ENCODE measurements at places on chromosomes 16 and 17.

DNA sequence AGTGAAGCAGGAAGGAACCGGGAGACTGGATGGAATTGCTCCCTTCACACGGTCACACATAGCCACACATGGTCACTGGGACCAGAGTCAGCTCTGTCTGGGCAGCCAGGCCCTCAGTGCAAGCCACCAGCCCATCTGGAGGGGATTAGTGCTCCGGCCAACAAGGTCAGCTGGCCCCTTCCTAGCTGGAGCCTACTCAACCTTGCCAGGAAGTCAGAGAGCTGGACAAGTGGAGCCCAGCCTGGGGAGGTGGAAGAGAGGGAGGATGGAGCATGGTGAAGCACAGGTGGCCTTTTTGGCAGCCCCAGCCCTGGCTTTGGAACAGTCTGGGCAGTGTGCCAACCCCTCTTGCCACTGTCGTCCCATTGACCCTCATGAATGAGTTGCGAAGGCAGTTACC lies 3.7 kb upstream of the CACNA1G start:
- DNase-seq = no peak

- no peak for DNase-seq
Measured at GRCh38 chr17:31078290-31078689, 16.5 kb upstream of the NF1 start.

DNA sequence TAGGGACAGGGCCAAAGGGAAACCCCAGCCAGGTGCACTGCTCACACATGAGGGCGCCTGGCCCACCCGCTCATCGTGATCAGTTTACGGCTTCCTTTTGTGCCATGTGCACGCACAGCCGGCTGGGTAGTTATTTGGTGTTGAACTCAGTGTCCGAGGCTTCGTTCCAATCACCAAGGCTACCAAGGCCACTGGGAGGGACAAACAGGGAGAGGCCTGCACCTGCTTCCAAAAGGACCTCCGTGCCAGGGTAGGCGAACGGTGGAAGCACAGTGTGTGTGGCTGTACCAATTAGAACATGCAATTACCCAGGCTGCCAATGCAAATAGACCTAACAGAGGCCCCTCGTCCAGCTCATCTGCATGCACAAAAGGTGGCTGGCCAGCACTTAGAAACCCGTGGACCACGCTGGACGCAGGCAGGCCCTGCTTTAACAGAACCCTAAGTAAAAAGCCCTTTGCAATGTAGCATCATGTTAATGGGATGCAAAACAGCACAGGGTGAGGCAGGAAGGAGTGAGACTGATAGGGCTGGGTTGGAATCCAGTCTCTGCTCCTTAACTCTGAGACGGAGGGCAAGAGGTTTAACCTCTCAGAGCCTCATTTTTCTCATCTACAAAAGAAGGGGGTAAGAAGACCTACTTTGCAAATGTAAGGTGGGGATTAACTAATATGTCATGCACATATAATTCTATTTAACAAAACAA lies 204.0 kb downstream of the XYLT1 start:
- DNase-seq = no peak

- no peak for DNase-seq
Measured at GRCh38 chr16:12220766-12221165, 244.2 kb downstream of the SNX29 start.

GRCh38 chr16:12661656-12662172 lies 142.0 kb downstream of the CPPED1 start:
- DNase-seq = no peak

GRCh38 chr16:87930456-87930855 lies 5.9 kb downstream of the CA5A start:
- DNase-seq = no peak

DNA sequence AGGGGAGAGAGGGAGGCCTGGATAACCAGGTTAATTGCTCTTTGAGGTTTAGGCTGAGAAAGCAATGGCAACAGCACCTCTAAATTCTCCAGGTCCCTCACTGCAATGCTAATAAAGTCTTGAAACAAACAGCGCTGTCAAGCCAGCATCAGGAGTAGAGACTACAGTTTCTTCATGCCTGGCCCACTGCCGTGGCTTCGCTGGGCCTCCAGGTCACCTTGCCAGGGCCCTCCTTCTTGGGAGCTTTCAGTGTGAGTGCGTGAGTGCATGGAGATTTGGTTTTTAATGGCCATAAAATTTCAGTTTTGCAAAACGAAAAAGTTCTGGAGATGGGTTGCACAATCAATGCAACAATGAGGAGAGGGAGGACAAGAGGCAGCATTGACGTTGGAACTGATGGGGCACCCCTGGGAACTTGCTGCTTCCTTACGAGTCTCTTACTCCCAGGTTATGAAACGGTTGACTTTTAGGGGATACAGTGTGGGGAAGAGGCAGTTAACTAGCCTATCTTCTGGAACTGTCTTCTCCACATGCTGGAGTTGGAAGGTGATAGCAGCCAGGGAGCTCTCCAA lies 229.4 kb downstream of the XYLT1 start:
- no peak for DNase-seq

DNA sequence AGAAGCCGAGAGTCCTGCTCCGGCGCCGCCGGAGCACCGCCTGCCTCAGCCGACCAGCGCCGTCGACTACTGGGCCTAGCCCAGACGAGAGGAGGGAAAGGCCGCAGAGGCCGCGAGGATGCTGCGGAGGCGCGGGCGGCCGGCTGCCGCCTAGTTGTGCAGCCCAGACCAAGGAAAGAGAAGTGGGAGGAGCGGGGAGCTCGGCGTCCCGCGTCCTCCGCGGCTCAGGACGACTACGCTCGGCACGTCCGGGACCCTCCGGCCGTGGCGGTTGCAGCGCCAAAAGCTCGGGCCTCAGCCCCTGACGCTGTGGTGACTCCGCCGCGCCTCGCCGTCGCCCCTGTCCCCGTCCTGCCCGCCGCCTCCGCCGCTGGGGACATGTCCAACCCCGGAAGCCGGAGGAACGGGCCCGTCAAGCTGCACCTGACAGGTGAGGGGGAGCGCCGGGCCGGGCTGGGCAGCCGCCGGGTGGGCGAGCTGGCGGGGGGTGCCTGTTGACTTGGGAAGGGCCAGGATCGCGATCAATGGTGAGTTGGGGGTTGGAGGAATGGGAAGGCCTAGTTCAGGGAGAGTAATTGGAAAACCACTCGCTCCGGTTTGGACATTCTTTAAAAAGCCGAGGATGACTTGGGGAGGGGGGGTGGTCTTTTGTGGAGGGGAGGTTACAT lies 37.7 kb downstream of the RNF135 start:
- peak; percentile 23 for DNase-seq

DNA sequence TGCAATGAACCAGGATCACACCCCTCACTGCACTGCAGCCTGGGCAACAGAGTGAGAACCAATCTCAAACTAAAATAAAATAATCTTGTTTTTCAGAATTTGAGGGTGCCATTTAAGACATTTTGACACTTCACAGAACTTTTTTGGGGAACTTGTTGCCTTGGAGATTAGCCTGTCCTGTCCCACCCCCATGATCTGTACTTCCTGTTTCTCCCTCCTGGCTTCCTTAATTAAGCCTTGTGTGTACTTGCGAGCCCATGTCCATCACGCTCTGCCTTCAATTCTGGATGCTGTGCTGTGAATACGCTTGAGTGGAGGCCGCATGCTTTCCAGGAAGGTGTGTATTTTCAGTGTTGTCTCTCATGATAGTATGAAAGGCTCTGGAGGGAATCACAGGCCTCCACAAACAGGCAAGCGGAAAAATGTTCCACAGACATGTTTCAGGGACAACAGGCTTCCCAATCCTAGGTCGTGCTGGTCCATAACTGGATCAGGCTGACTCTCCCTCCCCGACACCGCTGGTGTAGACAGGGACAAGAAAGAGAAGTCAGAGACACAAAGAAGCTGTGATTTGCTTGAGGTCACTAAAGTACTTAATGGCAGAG lies 56.9 kb downstream of the NOS2 start:
- no peak for DNase-seq

DNA sequence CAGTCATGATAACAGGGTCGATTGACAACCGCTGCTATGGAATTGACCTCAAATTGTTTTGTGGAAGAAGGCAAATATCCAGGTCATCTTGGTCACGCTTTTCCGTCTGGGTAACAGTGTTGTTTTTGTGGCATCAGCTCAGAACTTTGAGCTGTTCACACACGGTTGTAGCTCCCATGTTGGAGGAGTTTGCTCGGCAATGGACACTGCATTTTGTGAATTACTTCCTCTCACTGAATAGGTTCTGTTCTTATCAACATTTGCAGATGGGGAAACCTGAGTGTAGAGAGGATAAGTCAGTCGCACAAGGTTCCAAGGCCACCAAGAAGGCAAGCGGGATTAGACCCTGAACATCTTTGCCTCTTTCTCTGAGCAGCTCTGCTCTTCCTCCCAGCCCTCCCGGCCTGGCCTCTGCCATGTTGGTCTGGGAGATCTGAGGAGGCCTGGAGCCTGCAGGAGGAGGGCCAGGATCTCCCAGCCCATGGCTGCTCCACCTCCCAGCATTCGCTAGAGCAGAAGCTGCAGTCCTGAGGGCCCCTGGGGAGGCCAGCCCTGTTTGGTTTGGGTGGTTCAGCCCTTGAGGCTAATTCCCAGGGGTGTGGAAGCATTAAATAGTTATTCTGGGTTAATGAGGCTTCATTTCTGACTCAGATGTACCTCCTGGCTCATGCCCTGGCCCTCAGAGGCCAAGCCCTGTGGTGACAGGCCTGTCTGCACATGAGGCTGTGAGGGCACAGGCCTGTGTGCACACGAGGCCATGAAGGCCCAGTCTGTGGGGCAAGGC lies 154.1 kb upstream of the PLCG2 start:
- DNase-seq = no peak

DNA sequence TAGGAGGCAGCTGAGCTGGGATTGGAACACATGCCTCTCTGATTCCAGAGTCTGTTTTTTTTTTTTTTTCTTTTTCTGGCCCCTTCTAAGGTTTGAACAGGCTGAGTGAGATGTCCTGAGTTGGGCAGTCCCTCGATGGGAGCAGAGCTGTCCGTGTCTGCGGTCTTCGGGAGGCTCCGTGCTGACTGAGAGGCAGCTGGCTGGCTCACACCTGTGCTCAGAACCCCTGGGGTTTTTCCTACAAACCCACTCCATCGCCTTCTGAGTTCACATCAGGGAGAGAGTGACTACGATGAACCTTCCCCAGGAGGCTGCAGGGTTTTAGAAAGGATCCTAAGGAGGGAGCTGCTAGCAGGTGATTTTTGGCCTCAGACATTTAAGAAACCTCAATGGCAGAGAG lies 92.5 kb downstream of the IRF8 start:
- DNase-seq = no peak

DNA sequence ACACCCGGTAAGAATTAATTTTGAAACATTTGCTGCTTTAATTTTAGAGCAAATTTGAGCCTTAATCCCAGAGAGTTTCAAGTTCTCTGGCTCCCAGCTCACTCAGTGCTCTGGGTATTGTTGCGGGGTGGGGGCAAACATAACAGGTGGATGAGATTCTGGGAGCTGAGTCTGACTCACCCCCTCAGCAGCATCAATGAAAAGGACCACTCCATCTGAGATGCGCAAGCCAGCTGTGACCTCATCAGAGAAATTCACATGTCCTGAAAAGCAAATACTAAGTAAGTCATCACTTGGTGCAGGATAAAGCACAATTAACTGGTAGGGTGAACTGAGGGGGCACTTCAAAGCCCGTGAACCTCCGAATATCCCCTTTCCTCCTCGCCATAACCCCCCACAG lies 19.9 kb downstream of the EFTUD2 start:
- DNase-seq = no peak

DNA sequence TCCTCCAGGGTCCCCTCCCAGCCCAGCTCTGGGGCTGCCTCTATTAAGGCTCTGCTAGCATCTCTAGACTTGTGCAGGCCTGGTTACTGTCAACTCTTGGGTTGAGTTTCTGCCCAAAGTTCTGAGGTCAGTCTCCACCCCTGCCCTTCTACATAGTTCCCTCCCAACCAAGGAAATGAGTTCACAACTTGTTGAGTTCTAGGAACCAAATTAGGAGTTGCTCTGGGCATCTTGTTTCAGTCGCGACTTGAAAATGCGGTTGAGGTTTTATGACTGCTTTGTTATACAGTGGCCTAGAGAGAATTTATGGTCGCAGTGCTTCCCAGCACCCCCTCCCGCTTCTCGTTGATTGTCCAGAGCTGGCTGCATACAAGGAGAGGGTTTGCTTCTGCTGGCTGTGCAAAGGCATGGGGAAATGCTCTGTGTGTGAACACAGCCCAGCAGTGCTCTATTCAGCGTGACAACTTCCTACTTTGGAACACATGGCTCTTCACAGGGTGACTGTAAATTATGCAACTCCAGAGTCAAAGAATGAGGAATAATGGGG lies 20.2 kb downstream of the GNAO1 start:
- no peak for DNase-seq

DNA sequence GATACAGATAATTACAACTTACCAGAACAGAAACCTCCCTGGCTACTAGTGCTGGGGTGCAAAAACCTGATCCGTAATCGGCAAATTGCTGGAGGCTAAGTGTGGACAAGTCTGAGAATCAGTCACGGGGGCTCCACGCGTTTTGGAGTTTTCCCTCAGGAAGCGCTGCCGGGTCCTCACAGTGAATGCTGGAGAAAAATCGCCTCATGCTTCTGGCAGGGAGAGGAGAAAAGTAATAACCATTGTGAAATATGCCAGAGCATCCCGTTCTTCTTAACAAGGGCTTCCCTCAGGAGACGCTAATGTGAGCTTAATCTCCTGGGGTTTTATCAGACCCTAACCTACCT lies 79.0 kb upstream of the CACNG5 start:
- DNase-seq = no peak

DNA sequence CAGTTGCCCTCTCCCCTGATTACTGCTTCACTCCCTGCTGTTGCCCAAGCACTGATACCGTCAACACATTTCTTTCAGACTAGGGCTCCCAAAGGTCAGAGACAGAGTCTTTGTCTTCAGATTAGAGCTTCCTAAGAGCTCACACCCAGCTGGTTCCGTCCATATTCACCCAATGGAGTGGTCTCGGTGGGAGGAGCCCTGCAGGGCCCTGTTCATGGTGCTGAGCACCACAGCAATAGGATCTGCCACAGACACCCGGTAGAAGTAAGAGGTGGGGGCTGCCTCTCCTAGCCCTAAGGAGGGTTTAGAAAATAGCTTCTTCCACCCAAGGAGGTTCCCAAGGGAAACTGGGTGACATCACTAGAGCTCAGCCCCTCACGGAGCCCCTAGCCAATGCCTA lies 128.3 kb downstream of the CCDC144A start:
- no peak for DNase-seq

GRCh38 chr16:30786115-30786935 lies 680 bp downstream of the ZNF629 start:
- DNase-seq = no peak

DNA sequence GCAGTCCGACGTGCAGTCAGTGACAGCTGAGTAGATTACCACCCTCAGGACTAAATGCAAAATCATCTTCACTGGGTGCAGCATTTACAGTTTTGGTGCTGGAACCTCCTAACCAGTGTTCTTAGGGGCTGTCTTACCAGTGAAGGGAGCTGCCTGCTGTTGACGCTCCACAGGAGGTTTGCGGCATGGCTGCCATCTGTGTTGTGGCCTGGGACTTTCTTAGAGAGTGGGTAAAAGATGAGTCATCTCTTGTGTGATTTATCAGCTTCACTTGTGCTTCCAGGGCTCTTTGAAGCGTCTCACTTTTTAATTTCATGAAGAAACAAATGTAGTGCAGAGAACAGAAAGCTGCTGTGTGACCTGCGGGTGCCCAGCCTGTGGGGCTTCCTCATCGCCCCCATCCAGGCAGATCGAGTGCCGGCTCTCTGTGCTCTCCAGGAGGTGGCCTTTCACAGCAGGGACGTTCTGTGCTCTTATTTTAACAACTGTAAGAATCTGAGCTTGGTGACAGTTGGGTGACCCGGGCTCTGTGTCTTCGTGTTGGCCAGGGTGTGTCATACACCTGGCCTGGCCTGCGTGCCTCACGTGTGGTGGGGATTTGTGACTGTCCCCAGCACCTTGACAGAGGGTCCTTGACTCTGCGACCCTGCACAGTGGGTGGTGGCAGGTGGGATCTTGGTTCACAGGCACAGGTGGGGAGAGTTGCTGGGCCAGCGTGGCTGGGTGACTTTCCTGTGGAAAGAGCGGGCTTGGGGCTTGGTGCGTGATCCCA lies 24.3 kb upstream of the ZNF750 start:
- peak; percentile 66 for DNase-seq

Data from stimulated activated CD8-positive, alpha-beta memory T cell treated with anti-CD3 and anti-CD28 coated beads, Interleukin-7, amount 100 ng/mL, for 1 hour (primary cell).